ENCODE measurements at places on chromosomes 5 and 9.

DNA sequence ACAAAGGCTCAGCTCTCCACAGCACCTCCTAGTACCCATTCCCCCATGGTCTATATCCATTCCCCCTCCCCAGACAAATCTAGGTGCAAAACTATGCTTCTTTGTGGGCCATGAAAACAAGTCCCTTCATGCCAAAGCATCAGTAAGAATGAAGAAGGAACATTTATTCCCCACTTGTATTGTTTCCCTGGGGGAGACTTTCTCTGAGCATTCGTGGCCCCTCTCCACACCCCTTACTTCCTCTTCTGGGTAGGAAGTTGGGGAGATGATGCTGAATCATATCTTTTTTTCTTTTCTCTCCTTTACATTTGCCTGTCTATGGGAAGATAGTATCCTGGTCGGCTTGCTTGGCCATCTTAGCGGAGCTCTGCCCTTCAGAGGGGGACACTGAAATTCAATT is 246.8 kb downstream of the NSG2 start:
- H3K36me3 ChIP-seq: no peaks in the 10 kb centered on the region
- no peaks in the 10 kb centered on the region for H3K27me3 ChIP-seq
- no peak for DNase-seq
- H3K4me3 ChIP-seq: no peak overlapping the region
- H3K4me1 ChIP-seq: no peaks in the 10 kb centered on the region

DNA sequence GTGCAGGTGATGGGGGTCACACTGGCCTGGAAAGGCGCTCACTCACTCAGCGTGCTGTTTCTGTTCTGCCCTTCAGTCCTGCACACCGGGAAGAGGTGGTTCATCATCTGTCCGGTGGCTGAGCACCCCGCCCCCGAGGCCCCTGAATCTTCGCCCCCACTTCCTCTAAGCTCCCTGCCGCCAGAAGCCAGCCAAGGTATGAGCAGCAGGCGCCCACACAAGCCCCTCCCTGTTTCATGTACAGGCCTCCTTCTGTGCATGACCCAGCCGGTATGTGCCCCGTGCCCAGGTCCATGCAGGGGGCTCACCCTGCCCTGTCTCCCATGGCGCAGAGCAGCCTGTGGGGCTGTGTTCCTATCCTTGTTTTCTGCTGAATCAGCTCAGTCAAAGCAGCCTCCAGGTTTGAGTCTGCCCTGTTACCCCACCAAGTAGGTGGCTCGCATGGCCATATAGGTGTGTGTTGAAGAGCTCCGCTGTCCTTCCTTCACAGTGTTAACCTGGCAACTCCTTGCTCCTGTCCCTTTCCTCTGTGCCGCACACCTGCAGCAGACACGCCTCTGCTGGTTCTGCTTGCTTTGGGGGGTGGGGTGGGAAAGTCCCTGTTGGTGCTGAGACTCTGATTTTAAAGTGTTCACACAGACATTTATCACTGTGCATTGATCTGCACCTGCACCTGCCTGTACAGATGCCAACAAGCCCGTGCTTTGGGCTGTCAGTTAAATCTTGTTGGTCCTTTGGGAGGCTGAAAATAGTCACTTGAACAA is 84.8 kb downstream of the WNK2 start:
- no peak for DNase-seq
- no peak overlapping the region for H3K4me3 ChIP-seq
- H3K36me3 ChIP-seq: no peaks in the 10 kb centered on the region
- peaks cover 20% of the 10 kb centered on the region for H3K27me3 ChIP-seq
- H3K27ac ChIP-seq: no peak overlapping the region

DNA sequence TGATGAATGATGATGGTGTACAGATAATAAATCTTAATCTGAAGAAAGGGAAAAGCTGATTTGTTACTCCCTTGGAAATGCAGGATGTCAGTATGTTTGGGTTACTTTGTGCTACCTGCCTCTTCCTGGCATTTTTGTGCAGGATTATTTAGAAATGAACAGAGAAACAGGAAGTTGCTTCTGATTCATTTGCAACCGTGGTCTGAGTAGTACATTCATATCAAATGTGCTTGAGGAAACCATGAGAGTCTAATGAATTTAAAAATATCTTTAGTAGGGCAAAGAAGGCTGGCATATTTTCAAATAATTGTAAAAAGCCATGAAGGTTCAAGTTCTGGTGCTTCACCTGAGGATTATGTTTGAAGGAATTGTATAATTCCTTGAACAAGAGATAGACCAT is 391.6 kb downstream of the TMEM161B start:
- no peaks in the 10 kb centered on the region for H3K4me1 ChIP-seq
- no peaks in the 10 kb centered on the region for H3K27me3 ChIP-seq
- no peaks in the 10 kb centered on the region for H3K36me3 ChIP-seq
- DNase-seq: no peak
- H3K27ac ChIP-seq: no peak overlapping the region

DNA sequence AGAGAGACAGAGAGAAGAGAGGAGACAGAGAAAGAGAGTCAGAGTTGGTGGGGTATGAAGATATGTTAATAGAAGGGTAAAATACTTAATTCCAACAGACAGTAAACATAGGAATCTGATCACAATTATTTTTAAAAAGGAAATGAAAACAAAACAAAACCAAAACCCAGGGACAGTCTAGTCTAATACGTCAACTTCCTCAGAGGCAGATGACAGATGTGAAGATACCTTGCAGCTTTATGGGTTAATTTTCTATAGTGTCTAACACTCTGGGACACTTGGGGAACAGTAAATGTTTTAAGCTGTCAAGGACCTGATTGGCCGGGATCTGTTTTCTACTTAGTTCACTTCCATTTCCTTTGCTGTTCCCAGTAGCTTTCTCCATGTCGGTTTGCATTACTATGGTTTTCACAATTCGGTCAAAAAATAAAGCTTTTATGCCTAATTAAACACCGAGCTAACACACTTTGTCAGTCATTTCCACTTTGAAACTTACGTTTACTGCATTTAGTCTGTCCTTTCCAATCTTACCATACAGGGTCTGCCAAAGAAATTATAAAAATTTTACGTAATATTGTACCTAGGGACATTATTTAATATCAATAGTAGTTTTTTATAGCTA is 216.5 kb downstream of the MCTP1 start:
- H3K36me3 ChIP-seq: no peaks in the 10 kb centered on the region
- H3K4me1 ChIP-seq: peaks cover 17% of the 10 kb centered on the region
- H3K27ac ChIP-seq: 0 out of 2 replicates have a peak overlapping the region, but pooled peaks have one; percentile 5
- peak overlapping the region; percentile 32 for H3K4me3 ChIP-seq
- no peak for DNase-seq
- H3K27me3 ChIP-seq: no peaks in the 10 kb centered on the region

- no peak overlapping the region for H3K27ac ChIP-seq
- peak; percentile 43 for DNase-seq
- peaks cover 23% of the 10 kb centered on the region for H3K4me1 ChIP-seq
- H3K27me3 ChIP-seq: peaks cover 3% of the 10 kb centered on the region
Observed at GRCh38 chr5:127561254-127561653, 43.8 kb downstream of the PRRC1 start.

- no peak overlapping the region for H3K4me3 ChIP-seq
- H3K27ac ChIP-seq: no peak overlapping the region
- DNase-seq: no peak
- no peaks in the 10 kb centered on the region for H3K27me3 ChIP-seq
- H3K4me1 ChIP-seq: no peaks in the 10 kb centered on the region
- no peaks in the 10 kb centered on the region for H3K36me3 ChIP-seq
Observed at GRCh38 chr5:156981481-156981880, 18.5 kb upstream of the TIMD4 start.

DNA sequence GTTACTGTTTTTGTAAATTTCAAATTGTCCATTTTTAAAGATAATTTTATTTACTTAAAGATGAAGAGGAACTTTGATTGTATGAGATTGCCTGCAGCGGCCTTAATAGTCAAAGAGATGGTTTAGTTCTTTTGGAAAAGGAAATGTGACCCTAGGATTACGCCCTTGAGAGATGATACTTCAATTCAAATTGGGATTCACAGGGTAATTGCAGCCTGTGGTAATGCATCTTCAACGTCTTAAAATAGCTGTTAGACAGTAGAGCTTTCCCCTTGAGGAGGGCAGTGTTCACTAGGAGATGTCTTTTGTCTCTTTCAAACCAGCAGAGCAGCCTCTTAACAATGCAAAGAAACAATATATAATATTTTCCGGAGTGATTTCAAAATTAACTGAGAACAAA is 127.1 kb downstream of the TAF11L14 start:
- H3K27ac ChIP-seq: no peak overlapping the region
- no peaks in the 10 kb centered on the region for H3K36me3 ChIP-seq
- H3K27me3 ChIP-seq: no peaks in the 10 kb centered on the region
- no peaks in the 10 kb centered on the region for H3K4me1 ChIP-seq
- no peak overlapping the region for H3K4me3 ChIP-seq
- no peak for DNase-seq

DNA sequence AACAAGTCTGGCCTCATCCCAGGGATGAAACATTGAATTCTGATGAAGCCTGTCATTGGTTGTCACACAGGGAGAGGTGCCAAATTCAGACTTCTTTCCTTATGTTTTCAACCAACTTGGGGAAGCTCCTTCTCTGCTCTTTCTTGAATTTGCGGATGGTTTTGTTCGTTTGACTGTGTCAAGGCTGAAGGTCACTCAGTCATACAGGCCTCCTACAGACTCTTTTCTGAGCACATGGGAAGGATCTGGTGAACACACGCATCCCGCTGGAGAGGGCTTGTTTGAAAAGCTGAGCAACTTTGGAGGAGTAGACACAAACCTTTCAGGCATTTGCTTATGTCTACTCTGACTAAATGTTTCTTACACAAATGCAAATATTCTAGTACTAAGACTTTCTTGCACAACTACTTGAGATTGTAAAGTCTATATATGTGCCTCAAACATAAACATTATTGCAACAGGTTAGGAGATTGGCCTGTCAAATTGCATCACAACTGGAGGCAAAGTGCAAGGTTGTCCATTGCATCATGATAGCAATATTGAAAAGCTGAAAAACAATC is 151.5 kb upstream of the NR3C1 start:
- DNase-seq: no peak
- H3K27ac ChIP-seq: peak overlapping the region; percentile 91

GRCh38 chr5:170211575-170212334 is 21.0 kb upstream of the C5orf58 start:
- peaks cover 18% of the 10 kb centered on the region for H3K27me3 ChIP-seq
- no peaks in the 10 kb centered on the region for H3K36me3 ChIP-seq
- no peak overlapping the region for H3K4me3 ChIP-seq
- DNase-seq: no peak
- no peaks in the 10 kb centered on the region for H3K4me1 ChIP-seq

DNA sequence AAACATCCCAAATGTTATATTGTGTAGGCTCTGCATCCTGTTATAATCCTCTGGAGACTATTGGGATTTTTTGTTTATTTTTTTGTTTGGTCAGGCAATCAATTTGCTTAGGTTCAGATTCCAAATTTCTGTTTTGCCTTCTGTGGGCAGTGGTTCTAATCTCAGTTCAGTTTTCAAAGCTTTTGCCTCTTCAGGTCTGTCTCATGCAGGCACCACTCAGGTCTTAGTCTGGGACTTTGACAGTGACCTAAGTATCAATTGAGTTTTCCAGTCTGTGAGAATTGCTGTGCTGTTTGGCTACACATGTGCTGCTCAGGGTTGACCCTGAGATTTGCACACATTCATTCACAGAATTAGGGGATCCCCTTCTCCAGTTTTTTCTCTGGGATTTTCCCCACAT is 14.1 kb downstream of the SNX2 start:
- H3K27ac ChIP-seq: no peak overlapping the region
- no peaks in the 10 kb centered on the region for H3K27me3 ChIP-seq
- no peak for DNase-seq
- H3K4me3 ChIP-seq: no peak overlapping the region
- H3K4me1 ChIP-seq: peaks cover 7% of the 10 kb centered on the region
- peaks cover 19% of the 10 kb centered on the region for H3K36me3 ChIP-seq

- no peak overlapping the region for H3K4me3 ChIP-seq
- no peaks in the 10 kb centered on the region for H3K36me3 ChIP-seq
- DNase-seq: no peak
- H3K27ac ChIP-seq: no peak overlapping the region
- H3K4me1 ChIP-seq: no peaks in the 10 kb centered on the region
- H3K27me3 ChIP-seq: no peaks in the 10 kb centered on the region
Observed at GRCh38 chr9:89864257-89864656, 259.4 kb downstream of the GADD45G start.

- peaks cover 21% of the 10 kb centered on the region for H3K36me3 ChIP-seq
- H3K4me1 ChIP-seq: peaks cover 48% of the 10 kb centered on the region
- peak overlapping the region; percentile 96 for H3K4me3 ChIP-seq
- DNase-seq: peak; percentile 63
Observed at GRCh38 chr9:92668746-92669526, 995 bp downstream of the IPPK start.

DNA sequence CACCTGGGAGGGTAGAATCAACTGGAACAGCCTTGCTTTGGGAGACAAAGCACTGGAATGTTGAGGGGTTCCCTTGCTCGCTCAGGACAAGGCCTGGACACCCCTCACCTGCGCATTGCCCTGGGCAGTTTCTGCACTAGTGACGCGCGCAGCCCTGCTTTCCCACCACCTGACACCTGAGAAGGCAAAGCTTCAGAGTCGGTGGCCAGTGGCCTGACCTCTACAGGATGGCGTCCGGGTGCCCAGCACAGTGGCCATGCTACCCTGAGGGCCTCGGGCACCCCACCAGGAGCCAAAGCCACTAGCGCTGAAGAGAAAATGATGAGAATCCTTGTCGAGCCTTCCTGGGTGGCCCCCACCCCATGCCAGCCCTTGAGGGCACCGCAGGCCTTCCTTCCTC is 161.3 kb downstream of the OLFM1 start:
- H3K27ac ChIP-seq: no peak overlapping the region
- no peak for DNase-seq
- H3K36me3 ChIP-seq: peaks cover 10% of the 10 kb centered on the region
- H3K27me3 ChIP-seq: peaks cover 14% of the 10 kb centered on the region

DNA sequence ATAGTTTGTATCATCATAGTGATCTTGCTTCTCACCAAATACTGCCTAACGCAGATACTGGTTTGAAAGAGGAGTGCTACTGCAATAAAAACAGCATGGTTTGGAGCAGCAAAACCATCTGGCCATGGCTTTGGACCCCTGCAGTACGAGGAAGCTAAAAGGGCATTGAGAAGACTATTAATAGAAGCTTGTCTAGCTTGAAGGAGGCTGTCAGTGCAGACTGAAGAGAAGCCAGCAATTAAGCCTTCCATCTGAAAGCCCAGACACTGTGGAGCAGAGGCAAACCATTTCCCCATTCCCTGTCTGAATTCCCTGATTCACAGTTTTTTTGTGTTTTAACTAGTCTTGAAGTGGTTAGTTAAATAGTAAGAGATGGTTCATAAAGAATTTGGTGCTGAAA is 281.6 kb downstream of the PTPRD start:
- no peaks in the 10 kb centered on the region for H3K36me3 ChIP-seq
- DNase-seq: no peak
- no peaks in the 10 kb centered on the region for H3K4me1 ChIP-seq
- H3K27ac ChIP-seq: no peak overlapping the region
- H3K27me3 ChIP-seq: no peaks in the 10 kb centered on the region

DNA sequence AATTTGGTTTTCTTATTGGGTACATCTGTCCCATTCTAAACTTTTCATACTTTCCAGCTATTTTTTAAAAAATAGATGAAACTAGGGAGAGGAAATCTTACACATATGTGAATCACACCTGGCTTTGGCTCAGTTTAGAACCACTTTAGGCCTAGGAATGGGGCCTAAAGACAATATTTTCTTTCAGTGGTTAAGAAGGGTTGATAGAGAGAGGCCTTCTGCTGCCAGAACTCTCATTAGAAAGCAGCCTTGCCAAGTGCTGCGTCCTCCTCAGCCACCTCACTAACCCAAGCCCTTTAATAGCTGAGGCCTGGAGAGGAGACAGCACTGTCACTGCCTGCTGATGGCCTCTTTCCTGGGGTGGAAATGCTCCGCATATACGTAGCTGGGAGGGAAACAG is 167.5 kb downstream of the SAXO1 start:
- H3K27ac ChIP-seq: no peak overlapping the region
- peaks cover 7% of the 10 kb centered on the region for H3K4me1 ChIP-seq
- peaks cover 27% of the 10 kb centered on the region for H3K36me3 ChIP-seq
- H3K4me3 ChIP-seq: no peak overlapping the region
- DNase-seq: no peak
- H3K27me3 ChIP-seq: peaks cover 1% of the 10 kb centered on the region

All from HFFc6 (cell line).